ENCODE measurements at places on chromosomes 4 and X. TPM values are rescaled to one million over a fixed set of nuclear protein-coding genes. Genes with fewer than 3 reads are reported as not detected.

- no peak for DNase-seq
These were observed 110.4 kb upstream of the TRIM2 start for GRCh38 chr4:153093802-153094201.

DNA sequence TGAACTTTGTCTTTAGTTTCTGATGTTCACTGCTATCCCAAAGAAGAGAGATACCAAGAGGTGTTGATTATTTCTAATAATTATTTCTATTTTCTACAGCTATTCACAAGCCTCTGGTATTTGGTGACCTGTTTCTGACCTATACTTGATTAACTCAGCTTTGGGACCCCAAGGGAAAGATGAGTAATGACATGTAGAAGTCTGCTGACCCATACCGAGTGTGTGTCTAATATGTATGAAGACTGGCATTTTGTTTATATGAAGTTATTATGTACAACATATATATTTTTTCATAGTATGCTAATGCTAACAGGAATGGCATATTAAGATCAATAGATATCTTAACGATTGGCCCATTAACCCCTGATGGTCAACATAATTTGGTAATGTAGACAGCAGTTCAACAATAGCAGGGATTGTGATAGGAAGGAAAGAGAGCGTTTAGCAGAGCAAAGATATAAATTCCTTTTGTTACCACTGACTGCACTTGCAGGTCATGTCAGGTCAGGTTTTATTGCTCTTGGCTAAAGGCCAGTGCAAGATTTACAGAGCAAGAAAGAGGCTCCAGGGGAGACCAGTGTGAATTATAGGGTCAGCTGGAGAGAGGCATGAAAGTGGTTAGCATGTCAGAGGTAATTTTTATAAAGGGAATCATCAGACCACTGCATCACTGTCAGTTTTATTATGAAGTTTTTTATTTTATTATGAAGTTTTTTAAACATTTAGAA lies 94.7 kb upstream of the DIPK2B start:
- DNase-seq, result no peak

ARX gene
- not detected for polyA plus RNA-seq

GRCh38 chr4:185357211-185357610 lies 38.5 kb downstream of the LRP2BP start:
- DNase-seq, result no peak

DNA sequence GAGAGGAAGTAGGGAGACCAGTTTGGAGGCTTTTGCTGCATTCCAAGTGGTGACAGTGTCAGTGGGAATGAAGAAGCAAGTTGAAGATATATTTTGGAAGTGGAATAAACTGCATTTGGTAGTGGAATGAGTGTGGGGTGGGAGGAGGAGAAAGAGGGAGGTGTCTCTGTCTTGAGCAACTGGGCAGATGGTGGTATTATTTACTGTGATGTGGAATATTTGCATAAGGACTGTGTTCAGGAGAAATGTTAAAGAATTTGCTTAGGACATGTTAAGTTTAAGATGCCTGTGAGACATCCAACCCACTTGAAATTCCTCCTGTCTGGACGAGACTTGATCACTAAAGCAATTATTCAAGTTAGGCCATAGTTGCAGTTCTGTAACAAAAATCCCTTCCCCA lies 448.9 kb upstream of the AMOT start:
- DNase-seq, result no peak

- no peak for DNase-seq
These were observed 190.3 kb downstream of the DHX15 start for GRCh38 chr4:24394041-24394440.

- DNase-seq, result no peak
These were observed 202.9 kb downstream of the CFAP299 start for GRCh38 chr4:80538276-80538926.

- no peak for DNase-seq
These were observed 51.9 kb upstream of the XIAP start for GRCh38 chrX:123807835-123808416.

GRCh38 chrX:25976683-25977310 lies 161.3 kb upstream of the MAGEB18 start:
- DNase-seq, result no peak

SLC9B1 gene
- 0.37 TPM for polyA plus RNA-seq

GRCh38 chr4:48899950-48900349 lies 6.6 kb downstream of the OCIAD2 start:
- no peak for DNase-seq

GRCh38 chrX:96764864-96765263 lies 80.2 kb downstream of the DIAPH2 start:
- DNase-seq, result no peak

DNA sequence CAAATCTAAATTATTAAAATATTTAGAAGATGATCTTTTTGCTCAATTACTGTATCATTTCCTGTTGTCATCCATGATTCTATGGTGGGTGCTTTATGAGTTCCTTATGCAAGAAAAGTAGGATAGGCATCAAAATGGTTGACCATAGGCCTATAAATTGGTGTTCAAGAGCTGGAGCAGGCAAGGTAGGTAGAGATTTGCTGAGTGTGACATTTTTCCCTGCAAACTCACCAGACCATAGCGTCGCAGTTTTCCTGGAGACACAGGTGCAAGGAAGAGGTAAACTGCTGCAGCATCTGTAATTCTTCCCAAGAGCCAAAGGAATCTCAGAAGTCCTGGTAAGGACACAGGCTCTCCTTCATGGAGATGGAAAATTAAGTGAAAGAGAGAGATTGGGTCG lies 33.7 kb upstream of the DCLK2 start:
- DNase-seq, result no peak

TRPC3 gene
- polyA plus RNA-seq, result 0.11 TPM

GRCh38 chr4:159190651-159191050 lies 87.8 kb downstream of the RAPGEF2 start:
- no peak for DNase-seq

DNA sequence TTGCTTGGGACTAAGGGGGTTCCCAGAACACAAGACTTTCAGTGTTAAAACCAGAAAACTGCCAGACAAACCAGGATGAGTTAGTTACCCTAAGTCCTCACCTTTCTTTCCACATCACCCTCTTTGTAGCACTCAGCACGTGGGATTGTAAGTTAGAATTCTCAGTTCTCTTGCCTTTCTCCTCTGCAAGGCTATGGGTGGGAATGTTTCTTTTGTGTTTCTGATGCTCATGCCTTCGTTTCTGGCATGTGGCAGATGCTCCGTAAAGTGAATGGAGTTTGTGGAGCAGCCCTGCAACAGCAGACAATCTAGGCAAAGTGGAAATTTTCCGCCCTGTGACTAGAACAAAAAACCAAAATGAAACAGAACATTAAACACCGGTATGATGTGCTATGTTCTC lies 64.7 kb upstream of the SPP1 start:
- no peak for DNase-seq

DNA sequence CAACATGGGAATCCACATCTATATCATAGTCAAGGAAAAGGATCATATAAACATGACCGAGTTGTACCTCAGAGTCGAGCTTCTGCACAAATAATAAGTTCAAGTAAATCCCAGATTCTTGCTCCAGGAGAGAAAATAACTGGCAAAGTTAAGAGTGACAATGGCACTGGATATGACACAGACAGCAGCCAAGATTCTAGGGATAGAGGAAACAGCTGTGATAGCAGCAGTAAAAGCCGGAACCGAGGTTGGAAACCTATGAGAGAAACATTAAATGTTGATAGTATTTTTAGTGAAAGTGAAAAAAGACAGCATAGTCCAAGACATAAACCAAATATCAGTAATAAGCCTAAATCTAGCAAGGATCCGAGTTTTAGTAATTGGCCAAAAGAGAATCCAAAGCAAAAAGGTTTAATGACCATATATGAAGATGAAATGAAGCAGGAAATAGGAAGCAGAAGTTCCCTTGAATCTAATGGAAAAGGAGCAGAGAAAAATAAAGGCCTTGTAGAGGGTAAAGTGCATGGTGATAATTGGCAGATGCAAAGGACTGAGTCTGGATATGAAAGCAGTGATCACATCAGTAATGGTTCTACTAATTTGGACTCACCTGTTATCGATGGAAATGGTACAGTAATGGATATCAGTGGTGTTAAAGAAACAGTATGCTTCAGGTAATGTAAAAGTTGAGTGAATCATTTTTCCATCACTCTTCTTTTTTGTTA lies 50.4 kb downstream of the FABP2 start:
- DNase-seq, result no peak

- no peak for DNase-seq
These were observed 1.6 kb downstream of the SEPTIN11 start for GRCh38 chr4:76950956-76951671.

SHROOM3 gene
- 0.44 TPM for polyA plus RNA-seq

DNA sequence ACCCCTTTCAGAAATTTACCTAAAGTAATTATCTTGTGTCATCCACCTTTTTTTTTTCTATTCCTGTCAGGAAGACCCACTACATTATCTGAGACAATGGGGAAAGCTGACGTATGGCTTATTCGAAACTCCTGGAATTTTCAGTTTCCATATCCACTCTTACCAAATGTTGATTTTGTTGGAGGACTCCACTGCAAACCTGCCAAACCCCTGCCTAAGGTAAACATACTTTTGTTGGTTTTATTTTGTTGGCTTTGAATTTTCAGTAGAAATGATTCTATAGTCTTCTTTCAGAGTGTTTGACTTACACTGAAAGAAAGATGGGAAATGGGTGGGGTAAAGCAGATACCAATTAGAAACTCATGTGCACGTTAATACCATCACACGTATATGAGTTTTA lies 2.2 kb downstream of the UGT2B7 start:
- DNase-seq, result no peak

GRCh38 chr4:87035881-87036509 lies 101.2 kb downstream of the AFF1 start:
- DNase-seq, result no peak

DCAF12L1 gene
- polyA plus RNA-seq, result 0.24 TPM

DNA sequence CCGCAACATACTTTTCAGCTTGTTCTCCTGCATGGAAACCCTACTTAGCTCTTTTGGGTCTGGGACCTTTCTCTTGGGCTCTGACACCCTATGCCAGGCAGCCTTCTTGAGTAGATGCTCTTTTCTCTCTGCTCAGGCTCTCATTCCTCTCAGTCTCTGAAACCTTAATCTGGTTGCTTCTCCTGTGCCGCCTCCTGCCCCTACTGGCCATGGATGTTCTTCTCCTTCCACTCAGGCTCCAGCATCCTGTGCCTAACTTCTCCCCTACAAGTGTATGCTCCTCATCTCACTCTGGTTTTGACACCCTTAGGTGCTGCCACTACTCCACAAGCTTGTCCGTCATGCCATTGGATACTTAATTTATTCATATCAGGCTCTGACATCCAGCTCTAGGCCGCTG lies 15.2 kb downstream of the BLTP1 start:
- no peak for DNase-seq

GRCh38 chrX:2342281-2342688 lies 158.5 kb downstream of the DHRSX start:
- DNase-seq, result no peak

CCDC149 gene
- 3.0 TPM for polyA plus RNA-seq

RTL9 gene
- not detected for polyA plus RNA-seq

SORBS2 gene
- polyA plus RNA-seq, result 10.8 TPM

- peak; percentile 75 for DNase-seq
These were observed 62.8 kb upstream of the EGFL6 start for GRCh38 chrX:13506574-13506973.

DNA sequence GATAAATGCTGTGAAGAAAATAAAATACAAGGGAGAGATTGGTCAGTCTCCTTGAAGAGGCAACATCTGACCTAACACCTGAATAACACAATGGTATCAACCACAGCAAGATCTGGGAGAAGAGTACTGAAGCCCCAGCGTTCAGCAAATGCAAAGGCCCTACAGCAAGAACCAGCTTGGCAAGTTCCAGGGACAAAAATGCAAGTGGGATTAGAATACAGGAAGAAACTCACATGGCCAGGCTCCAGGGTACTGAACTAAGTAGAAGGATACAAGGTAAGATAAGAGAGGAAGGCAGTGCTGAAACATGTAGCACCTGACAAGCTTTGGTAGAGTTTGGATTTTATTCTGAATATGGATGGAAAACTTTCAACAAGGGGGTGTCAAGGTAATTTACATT lies 3.6 kb downstream of the SMIM14 start:
- DNase-seq, result no peak

- DNase-seq, result no peak
These were observed 49.9 kb upstream of the SCRG1 start for GRCh38 chr4:173448608-173449379.

DNA sequence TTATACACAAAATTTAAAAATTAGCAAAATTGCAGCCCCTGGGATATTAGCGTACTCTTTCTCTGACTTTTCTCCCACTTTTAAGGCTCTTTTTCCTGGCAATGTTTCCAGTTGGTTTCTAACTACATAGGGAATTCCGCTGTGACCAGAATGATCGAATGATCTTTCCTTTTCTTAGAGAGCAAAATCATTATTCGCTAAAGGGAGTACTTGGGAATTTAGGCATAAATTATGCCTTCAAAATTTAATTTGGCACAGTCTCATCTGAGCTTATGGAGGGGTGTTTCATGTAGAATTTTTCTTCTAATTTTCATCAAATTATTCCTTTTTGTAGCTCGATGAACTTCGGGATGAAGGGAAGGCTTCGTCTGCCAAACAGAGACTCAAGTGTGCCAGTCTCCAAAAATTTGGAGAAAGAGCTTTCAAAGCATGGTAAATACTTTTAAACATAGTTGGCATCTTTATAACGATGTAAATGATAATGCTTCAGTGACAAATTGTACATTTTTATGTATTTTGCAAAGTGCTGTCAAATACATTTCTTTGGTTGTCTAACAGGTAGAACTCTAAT lies 6.0 kb downstream of the ALB start:
- DNase-seq, result no peak

GRCh38 chr4:156609421-156609820 lies 362.2 kb downstream of the PDGFC start:
- no peak for DNase-seq

- DNase-seq, result peak; percentile 71
These were observed 32.1 kb upstream of the GTPBP6 start for GRCh38 chrX:350534-351323.

- DNase-seq, result no peak
These were observed 168.7 kb downstream of the NR3C2 start for GRCh38 chr4:148273501-148273986.

GRCh38 chrX:3231766-3232165 lies 114.7 kb downstream of the MXRA5 start:
- DNase-seq, result no peak

KLF8 gene
- 3.0 TPM for polyA plus RNA-seq

PDCL2 gene
- polyA plus RNA-seq, result not detected

DNA sequence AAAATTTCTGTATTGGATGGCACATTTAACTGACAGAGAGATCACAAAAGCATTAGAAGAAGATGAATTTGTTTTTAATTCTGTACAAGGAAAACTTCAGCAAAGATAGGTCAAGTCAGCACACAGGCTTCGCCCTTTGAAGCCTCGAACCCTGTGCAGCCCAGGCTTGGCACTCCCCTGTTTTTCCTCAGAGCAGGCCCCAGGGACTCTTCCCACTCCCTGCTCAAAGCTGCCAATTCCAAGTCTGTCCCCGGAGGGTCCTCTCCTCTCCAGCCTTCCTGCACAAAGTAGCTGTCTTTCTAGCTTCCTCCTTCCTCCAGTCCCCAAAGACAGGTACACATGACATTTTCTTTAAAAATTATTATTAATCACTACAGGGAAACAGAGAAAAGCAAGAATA lies 466.3 kb downstream of the PPARGC1A start:
- DNase-seq, result no peak

RNF128 gene
- polyA plus RNA-seq, result not detected

MAGEB17 gene
- polyA plus RNA-seq, result 0.07 TPM

PCDH7 gene
- polyA plus RNA-seq, result 0.86 TPM

Measured in spleen (tissue), 13 donors.